Right ventricle myocardium superior (tissue), 1 donor: ENCODE measurements at places on chromosomes 7 and 10. TPM values are rescaled to one million over a fixed set of nuclear protein-coding genes. Genes with fewer than 3 reads are reported as not detected.

- DNase-seq = no peak
Observed at GRCh38 chr7:154927624-154928125, 75.2 kb downstream of the PAXIP1 start.

DNA sequence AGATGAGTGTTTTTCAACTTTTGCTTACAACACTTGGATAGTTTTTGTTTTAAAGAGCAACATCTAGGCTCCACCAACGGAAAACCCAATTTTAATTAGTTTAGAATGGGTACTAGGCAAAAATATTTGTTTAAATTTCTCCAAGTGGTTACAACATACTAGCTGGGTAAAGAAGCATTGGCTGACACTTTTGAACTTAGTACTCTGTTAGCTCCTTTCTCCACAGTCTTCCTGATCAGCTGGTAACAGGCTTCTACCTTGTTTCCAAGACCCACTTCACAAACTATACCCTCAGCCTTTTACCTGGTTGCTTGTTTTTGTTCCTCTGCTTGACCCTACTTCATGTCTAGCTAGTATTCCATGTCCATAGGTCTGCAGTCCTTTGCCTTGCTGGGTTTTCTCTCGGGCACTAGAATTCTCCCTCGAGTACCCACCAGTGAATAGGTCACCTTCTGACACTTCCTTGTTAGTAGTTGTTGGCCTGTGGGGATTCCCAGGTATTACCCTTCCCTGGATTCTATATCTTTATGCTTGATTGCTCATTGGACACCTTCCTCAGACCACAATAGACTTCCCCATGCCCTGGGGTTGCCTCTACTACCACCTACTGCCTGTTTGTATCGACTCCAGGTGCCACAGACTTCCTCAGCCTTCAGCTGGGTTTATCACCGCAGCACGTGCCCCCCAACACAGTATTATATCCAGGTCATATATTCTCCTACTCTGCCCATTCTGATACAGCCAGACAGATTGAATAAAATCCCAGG is 42.0 kb downstream of the PRPS1L1 start:
- DNase-seq = no peak

DNA sequence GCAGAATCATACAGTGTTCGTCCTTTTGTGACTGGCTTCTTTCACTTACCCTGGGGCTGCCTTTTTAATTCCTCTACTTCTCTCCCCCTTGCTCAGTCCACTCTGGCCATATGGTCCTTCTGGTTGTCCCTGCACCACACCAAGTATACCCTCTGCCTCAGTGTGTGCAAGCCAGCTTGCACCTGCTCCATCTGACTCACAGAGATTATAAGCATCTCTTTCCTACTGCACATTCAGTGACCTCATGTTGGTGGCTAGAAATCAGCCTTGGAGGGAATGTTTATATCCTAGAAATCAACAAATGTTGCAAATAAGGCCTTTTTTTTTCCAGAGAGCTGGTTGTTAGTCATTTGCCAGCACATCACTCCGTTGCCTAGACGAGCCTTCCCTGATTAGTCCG is 67.5 kb upstream of the C10orf90 start:
- DNase-seq = no peak

- no peak for DNase-seq
Observed at GRCh38 chr10:120369856-120370276, 87.2 kb upstream of the PLPP4 start.

GRCh38 chr7:138963675-138964074 is 17.5 kb downstream of the KIAA1549 start:
- no peak for DNase-seq

DNA sequence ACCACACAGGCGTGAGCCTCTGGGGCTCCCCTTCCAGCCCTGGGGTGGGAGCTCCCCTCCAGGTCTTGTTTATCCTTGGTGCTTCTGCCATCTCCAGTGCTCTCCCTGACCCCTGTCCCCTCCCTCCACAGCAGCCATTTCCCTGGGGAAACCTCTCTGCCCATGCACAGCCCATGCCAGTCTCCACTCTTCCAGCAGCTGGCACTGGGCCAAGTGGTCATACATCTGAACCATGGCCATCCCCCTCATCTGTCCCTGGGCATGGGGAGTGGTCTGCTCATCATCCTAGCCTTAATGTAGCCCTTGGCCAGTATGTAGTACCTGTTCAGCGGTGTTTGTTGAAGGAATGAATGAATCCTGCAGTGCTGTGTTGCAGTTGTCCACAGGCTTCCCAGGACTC is 172.4 kb upstream of the ZNF32 start:
- DNase-seq = no peak

CRYGN gene
- 0.43 TPM for total RNA-seq

GHRHR gene
- total RNA-seq = not detected

RAB19 gene
- not detected for total RNA-seq
